Tibial nerve (tissue), 4 donors: ENCODE measurements at places on chromosomes 2 and 18. TPM values are rescaled to one million over a fixed set of nuclear protein-coding genes. Genes with fewer than 3 reads are reported as not detected.

ASPRV1 gene
- total RNA-seq = 11.2 TPM

FER1L5 gene
- total RNA-seq = not detected

GALNT5 gene
- not detected for total RNA-seq

THSD7B gene
- 11.8 TPM for total RNA-seq

SGO2 gene
- total RNA-seq = 3.0 TPM

DCC gene
- 0.84 TPM for total RNA-seq

RESP18 gene
- total RNA-seq = not detected

DNA sequence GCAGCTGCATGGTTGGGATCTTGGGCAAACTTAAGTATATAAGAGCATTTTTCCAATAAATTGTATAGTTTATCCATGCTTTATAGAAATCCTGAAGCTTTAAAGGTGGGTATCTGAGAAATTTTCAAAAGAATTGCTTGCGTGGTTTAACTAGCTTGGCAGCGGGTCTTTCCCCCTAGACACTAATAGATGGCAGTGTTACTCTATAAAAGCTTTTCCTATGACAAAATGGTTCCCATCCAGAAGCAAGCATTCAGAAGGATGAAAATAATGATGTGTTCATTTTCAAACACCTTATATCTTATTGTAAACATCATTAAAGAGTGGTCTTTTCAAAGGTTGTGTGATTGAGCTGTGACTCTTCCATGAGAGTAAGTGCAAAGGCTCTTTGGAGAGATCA, 45.9 kb downstream of the KDM3A start:
- no peak for DNase-seq

DNA sequence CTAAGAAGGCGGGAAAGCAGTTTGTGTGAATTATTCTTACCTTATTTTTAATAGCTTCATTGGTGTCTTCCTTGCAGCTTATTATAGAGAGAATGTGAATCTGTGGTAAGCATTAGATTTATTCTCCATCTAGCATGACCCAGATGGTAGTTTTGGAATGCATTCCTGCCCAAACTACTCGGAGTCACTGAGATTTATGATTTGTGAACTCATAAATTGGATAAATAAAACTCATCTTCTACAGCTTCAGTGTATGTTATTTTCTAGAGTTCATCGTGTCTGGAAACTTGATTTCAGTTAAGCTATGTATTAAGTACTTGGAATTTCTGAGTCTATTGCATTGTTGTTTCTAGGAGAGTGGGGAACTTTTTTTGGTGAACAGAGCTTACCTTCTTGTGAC, 170.5 kb downstream of the FAM210A start:
- DNase-seq = no peak

- no peak for DNase-seq
Measured at GRCh38 chr2:460861-461260, 173.0 kb upstream of the ALKAL2 start.

DNA sequence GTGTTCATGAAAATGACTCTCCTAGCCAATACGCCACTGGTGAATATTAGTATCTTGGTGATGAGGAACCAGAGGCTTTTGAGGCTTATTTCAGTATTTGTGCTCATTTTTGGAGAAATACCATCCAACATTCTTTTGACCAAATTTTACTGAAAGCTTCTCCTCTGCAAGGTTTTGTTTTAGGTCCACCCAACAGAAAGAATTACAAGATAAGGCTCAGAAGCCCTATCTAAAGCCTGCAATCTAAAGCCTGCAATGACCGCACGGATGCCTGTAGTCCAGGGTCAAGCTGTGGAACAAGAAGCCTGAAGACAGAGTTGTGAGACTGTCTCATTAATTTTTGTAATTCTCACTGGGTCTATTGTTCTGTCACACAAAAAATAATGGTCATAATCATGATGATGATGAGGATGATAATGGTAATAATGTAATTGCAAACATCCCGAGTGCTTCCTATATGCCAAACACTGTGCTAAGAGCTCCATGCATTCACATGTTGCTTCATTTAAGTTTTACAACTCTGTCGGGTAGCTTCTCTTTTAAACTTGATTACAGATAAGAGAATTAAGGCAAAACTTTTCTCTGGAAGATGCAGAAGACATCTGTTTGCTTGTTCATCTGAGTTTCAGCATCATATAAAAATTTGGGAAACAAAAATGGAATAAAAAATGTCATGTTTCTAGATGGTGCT, 33.2 kb upstream of the NCOA1 start:
- no peak for DNase-seq

DNA sequence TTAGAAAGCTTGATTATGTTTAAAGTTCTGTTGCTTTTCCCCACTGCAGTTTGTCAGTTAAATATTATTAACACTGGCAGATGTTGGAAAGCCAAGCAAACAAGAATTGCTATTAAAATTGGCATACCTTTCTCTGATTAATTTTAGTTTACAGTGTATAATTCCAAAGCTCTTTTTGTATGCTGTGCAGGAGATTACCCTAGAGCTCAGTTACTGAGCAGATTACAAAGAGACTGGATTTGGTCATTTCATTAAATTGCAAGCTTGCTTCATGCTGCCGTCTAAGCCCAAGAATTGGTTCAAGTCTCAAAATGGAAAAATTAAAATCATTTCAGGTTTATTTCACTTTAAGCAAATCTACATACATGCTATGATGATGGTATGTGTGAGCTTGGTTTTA, 2.3 kb downstream of the ASAP2 start:
- no peak for DNase-seq

DNA sequence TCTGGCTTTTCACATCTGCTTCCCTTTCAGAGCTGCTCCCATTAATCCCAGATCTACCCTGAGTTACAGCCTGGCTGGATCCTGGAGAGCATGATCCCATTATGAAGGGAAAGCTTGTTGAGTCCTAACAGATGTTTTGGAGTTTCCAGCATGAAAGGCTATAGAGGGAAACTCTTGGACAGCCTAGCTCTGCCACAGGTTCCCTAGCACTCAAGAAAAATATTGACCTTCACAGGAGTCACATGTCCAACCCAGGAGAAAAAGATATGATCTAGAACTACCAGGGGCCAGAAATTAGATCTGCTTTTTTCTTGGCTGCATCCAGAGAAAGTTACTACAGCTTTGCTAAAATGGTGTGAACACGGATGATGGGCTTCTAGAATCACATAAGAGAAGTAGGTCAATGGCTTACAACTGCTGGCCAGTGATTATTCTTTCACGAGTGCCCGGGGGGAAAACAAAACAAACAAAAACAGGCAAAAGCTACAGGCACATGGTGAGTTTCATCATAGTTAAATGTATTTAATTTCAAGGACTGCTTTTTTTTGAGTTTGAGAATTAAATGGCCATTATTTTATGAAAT, 15.9 kb downstream of the CCDC93 start:
- DNase-seq = no peak

DNA sequence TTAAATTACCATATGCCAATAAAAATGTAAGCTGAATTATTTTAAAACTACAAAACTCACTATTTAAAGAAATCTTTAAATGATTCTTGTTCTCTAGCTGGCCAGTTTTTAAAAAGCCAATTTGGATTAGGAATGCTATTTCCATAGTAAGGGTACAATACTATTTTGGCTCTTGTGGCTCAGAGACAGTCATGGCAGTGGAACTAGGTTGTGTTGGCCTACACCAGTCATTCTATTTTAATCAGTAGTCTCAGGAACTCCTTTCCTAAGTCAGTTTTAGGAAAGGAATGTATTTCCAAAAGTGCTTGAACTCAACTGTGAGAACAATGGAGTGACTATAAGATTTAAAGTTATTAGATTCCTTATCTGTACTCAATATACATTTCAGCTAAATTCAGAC, 5.9 kb downstream of the BOLL start:
- DNase-seq = no peak

- DNase-seq = no peak
Measured at GRCh38 chr2:126635736-126636135, 20.2 kb upstream of the GYPC start.

DNA sequence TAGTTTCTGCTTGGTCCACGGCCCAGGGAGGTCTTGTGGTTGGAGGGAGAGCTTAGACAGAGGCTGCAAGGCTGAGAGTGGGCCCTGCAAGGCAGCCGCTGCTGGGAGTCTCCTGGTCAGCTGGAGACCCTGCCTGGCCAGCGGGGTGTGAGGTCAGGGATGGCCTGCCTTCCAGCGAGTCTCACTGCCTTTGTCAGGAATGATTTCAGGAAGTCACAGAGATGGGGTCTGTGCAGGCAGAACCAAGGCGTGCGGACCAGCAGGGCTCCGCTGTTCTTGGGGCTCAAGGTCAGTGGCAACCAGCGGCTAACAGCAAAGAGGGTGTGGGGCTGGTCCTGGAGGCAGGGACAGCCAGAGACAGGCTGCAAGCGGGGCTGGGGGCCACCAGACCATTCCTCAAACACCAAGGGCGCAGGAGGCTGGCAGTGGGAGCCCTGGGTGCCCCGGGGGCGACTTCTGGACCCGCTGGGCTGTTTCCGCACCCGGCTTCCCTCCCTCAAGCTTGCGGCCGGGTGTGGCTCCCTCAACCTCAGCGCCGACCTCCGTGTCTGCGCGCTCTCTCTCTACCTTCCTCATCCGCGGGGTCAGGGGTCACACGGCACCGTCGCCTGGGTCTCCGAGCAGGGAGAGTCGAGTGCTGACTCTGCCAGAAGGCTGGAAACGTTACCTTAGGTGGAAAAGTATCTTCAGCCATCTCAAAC, 124.5 kb upstream of the CTDP1 start:
- no peak for DNase-seq
